IMR-90 (cell line): ENCODE measurements at places on chromosomes 1 and 21. TPM values are rescaled to one million over a fixed set of nuclear protein-coding genes. Genes with fewer than 3 reads are reported as not detected.

GRCh38 chr1:230381049-230381467 lies 45.1 kb downstream of the PGBD5 start:
- no peaks in the 10 kb centered on the region for H3K36me3 ChIP-seq
- no peaks in the 10 kb centered on the region for H3K4me1 ChIP-seq
- H3K27me3 ChIP-seq: no peaks in the 10 kb centered on the region

DNA sequence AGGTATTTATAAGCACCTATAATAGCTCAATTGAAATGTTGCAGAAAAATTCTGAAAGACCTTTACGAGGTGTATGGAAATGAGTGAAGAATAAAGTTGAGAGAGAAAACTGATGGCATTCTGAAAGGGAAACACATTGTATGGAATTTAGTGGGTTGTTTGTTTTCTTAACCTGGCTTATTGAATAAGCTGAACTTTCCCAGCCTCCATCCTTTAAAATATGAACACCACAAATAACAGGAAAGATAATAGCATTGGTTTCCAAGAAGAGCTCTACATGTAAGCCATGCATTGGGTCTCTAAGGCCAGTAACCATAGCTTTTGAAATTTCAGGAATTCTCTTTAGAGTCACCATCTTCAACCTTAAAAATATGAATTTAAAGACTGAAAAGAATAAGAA lies 709.0 kb downstream of the USP25 start:
- no peaks in the 10 kb centered on the region for H3K27me3 ChIP-seq
- H3K4me1 ChIP-seq: no peaks in the 10 kb centered on the region

DNA sequence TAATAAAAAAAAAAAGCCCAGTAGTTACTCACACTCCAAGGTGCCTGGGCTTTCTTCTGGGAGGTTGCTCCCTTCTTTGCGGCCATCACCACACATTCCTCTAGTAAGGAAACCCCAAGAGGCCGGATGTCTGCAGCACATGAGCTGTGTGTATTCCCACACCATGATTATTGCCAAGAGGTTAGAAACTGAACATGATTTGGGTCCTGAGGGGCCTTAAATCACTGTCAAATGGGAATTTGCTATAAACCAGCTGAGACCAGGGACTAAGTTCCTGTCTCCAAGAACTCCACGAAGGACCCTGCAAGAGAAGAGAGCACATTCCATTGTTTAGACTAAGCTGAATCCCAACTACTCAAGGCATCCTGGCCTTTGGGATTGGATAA lies 85.3 kb upstream of the SSX2IP start:
- H3K27me3 ChIP-seq: peaks cover 8% of the 10 kb centered on the region
- H3K4me3 ChIP-seq: no peak overlapping the region
- no peaks in the 10 kb centered on the region for H3K36me3 ChIP-seq
- no peak for DNase-seq
- H3K4me1 ChIP-seq: no peaks in the 10 kb centered on the region

- no peak for DNase-seq
- no peaks in the 10 kb centered on the region; the same call in 1 of the 2 replicates for H3K4me1 ChIP-seq
- H3K36me3 ChIP-seq: no peaks in the 10 kb centered on the region
- H3K27me3 ChIP-seq: no peaks in the 10 kb centered on the region
- no peak overlapping the region for H3K27ac ChIP-seq
- H3K4me3 ChIP-seq: no peak overlapping the region
These were observed 36.9 kb downstream of the PTGFR start for GRCh38 chr1:78527706-78528105.

DNA sequence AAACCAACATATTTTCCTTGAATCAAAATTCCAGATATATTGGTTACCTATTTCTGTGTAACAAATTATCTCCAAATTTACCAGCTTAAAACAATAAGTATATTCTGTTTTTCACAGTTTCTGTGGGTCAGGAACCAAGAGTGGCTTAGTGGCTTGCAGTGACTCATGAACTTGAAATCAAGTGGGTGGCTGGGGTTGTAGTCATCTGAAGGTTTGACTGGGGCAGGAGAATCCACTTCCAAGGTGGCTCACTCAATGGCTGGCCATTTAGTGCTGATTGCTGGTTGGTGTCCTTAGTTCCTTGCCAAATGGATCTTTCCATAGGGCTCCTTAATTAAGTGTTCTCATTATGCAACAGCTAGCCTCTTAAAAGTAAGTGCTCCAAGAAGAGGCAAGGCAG lies 43.8 kb downstream of the ALG14 start:
- peaks cover 8% of the 10 kb centered on the region for H3K4me1 ChIP-seq
- H3K4me3 ChIP-seq: no peak overlapping the region
- H3K27me3 ChIP-seq: no peaks in the 10 kb centered on the region
- H3K36me3 ChIP-seq: no peaks in the 10 kb centered on the region

DNA sequence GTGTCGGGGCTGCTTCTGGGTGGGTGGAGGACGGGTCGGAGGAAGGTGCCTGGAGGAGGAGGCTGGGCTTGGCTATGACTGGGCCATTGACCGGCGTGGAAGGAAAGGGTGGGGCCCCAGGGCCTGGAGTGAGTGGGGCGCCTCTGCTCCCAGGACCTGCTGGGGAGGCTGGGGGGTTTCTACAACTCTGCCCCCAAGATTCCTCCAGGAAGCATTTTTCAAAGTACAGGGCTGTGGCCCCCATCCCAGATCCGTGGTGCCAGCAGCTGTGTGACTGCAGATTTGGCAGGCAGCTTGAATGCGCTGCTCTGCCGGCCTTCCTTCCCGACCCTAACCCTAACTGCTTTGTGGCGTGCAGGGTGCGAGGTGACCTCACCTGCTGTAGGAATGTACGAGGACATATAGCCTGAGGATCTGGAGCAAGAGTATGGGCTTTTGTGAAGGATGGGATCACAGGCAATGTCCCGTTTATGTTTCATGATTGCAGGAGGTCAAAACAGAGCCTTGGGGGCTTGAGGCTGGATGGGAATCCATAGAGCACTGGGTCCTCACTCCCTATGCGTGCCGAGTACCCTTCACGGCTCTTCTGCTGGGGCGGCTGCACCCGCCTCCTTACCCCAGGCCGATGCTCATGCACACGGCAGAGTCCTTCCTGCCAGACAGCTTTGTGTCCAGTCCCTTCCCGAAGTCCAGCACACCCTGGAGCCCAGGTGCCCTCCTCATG lies 24.7 kb downstream of the TRPM2 start:
- H3K27ac ChIP-seq: no peak overlapping the region
- H3K4me3 ChIP-seq: no peak overlapping the region
- DNase-seq: no peak
- peaks cover 2% of the 10 kb centered on the region for H3K27me3 ChIP-seq
- H3K36me3 ChIP-seq: no peaks in the 10 kb centered on the region
- no peaks in the 10 kb centered on the region for H3K4me1 ChIP-seq

DNA sequence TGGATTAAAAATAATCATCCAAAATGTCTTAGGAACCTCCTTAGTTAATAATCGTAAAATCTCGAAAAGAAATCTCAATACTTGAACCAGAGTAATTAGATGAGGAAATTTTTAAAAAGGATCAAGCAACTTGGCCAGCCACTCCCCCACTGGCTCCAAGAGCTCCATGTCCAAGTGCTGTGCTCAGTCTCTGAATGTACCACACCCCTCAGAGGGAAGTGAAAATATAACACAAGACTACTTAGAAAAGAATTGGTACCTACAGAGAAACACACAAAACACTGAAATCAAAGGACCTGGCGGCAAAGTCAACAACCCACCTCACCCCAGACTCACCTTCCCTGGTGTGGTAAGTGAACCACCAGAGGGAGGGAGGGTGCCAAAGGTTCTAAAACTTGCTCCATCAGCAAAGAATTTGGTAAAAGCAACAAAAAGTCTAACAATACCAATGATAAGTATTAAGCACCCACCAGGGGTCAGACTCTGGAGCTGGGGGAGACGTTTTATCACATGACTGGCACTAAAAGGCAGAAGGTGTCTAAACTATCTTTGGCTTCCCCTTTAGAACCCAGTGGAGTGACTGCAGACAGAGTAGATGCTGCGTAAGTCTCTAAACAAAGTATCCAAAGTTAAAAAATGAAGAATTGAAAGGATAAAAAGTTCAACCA lies 14.0 kb downstream of the LBR start:
- no peaks in the 10 kb centered on the region for H3K27me3 ChIP-seq
- peaks cover 29% of the 10 kb centered on the region for H3K36me3 ChIP-seq
- no peak for DNase-seq

DNA sequence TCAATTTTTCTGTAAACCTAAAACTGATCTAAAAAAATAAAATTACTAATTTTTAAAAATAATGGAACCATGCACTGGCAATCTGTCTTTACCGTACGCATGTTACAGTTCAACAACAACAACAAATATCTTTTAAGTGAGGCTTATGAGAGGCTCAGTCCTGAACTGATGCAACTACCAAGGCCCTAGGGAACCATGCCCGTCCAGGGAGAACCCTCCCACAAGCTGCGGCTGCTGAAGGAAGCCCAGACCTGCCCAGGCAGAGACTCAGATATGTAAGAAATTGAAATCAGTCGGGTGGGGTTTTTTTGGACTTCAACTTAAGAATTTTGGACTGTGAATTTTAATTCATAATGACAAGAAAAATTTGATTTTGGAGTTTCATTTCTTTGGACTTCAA lies 91.1 kb downstream of the NPHP4 start:
- no peaks in the 10 kb centered on the region for H3K4me1 ChIP-seq
- H3K4me3 ChIP-seq: no peak overlapping the region
- H3K27me3 ChIP-seq: no peaks in the 10 kb centered on the region
- no peak for DNase-seq
- H3K36me3 ChIP-seq: peaks cover 14% of the 10 kb centered on the region
- H3K27ac ChIP-seq: no peak overlapping the region

DNA sequence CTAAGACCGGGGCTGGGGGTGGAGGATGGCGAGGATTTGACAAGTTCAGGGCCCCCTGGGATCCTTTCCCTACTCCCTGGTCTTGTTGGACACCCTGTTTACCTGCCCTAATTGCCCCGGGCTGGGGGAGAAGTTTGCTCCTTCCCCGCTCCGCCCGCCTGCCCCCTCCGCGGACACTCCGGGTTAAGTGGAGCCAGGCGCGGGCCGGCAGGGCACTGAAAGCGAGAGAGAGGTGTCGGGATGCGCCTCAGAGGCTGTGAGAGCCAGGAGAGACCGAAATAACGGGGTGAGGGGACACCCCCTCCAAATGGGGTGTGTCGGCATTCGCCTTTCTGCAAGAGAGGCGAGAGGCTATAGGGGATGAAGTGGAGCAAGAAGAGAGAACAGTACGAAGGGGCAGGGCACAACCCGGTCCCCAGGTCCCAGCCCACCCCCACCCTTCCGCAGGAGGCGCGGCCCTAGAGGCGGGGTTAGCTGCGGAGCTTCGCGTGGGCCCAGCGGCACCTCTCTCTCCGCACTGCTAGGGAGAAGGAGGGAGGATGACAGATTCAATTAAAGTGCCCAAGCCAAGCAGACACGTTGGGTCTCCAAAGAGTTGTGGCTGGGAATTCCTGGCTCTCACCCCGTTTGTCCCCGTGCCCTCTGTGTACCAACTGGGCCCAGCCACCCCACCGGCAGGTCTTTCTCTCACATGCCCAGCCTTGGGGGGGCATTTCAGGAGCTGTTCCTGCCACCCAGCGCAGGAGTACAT lies 3.8 kb downstream of the EFNA3 start:
- peaks cover 61% of the 10 kb centered on the region for H3K27me3 ChIP-seq
- no peak overlapping the region for H3K27ac ChIP-seq
- no peak for DNase-seq
- no peak overlapping the region for H3K4me3 ChIP-seq
- H3K36me3 ChIP-seq: no peaks in the 10 kb centered on the region

CTSE gene
- total RNA-seq: not detected in 2 replicates

TTC39A gene
- total RNA-seq: 0.28 and 0.72 TPM in 2 replicates

SPRR2A gene
- total RNA-seq: not detected in 2 replicates

ITLN2 gene
- total RNA-seq: not detected in 2 replicates
